Omental fat pad (tissue), 4 donors: ENCODE measurements at places on chromosomes 7 and 10. TPM values are rescaled to one million over a fixed set of nuclear protein-coding genes. Genes with fewer than 3 reads are reported as not detected.

Gene CCDC172
- not detected for total RNA-seq

DNA sequence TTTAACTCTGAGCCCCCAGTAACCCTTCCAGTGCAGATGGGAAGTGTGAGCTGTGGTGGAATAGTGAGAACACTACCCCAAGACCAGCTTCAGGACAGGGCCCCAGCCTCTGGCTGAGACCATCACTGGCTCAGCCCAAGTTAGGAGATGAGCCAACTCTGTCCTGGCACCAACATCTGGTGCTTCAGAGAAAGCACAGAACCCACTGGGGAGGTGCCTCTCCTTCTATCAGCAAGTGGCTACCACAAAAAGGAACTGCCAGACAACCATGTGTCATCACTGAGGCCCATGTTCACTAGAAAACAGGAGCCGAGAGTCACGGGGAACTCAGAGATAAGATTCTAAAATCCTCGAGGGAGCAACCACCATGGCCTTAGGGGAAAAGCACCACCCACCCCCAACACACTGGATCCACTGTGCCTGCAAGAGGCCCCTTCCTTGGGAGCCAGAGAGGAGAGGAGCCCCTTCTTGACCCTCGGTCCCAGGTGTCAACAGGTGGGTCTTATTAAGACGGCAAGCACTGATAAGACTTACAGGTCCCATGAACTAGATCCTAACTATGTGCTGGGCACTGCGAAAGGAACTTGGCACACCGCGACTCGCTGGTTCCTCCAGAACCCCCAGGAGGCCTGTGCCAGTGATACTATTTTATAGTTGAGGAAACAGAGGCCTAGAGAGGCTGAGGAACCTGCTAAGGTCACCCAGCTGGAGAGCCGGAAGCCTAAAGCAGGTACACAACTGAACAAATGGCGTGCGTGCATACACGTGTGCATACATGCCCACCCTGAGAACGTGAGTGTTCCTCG lies 102.7 kb downstream of the FAM53B start:
- no peak for DNase-seq

- no peak for DNase-seq
Measured at GRCh38 chr7:10874666-10875065, 99.0 kb upstream of the PHF14 start.

GRCh38 chr7:42236266-42236975 lies 588 bp downstream of the GLI3 start:
- DNase-seq: peak; percentile 27

Gene RASA4B
- total RNA-seq: 5.0 TPM

- no peak for DNase-seq
Measured at GRCh38 chr7:15977663-15978062, 291.2 kb upstream of the MEOX2 start.

Gene LHFPL3
- total RNA-seq: not detected

- no peak for DNase-seq
Measured at GRCh38 chr7:101691822-101692384, 62.8 kb upstream of the MYL10 start.

Gene RRP12
- 15.7 TPM for total RNA-seq

GRCh38 chr10:51001587-51001986 lies 72.7 kb upstream of the PRKG1 start:
- DNase-seq: no peak
